Foreskin keratinocyte (primary cell): ENCODE measurements at places on chromosomes 12 and 14. TPM values are rescaled to one million over a fixed set of nuclear protein-coding genes. Genes with fewer than 3 reads are reported as not detected.

- DNase-seq: no peak
These were observed 326.7 kb downstream of the ADGRD1 start for GRCh38 chr12:131280426-131280825.

The IFI27 gene
- 315 and 774 TPM in 2 replicates for total RNA-seq

The NTN4 gene
- 8.9 and 9.5 TPM in 2 replicates for total RNA-seq

The CCDC88C gene
- total RNA-seq: 5.0 and 7.4 TPM in 2 replicates

- DNase-seq: no peak
These were observed 2.6 kb downstream of the GDF11 start for GRCh38 chr12:55745361-55746173.

The ITGB7 gene
- total RNA-seq: 0.14 and 0.32 TPM in 2 replicates

GRCh38 chr12:53995378-53996239 is 4.4 kb upstream of the HOXC9 start:
- DNase-seq: peak; percentile 71

- DNase-seq: peak; percentile 17
These were observed 199.7 kb downstream of the ANO2 start for GRCh38 chr12:5745251-5745888.

The RPGRIP1 gene
- not detected in 2 replicates for total RNA-seq

- DNase-seq: no peak
These were observed 27.6 kb downstream of the TCTN1 start for GRCh38 chr12:110641521-110641920.

The SLC41A2 gene
- 3.9 and 4.2 TPM in 2 replicates for total RNA-seq

DNA sequence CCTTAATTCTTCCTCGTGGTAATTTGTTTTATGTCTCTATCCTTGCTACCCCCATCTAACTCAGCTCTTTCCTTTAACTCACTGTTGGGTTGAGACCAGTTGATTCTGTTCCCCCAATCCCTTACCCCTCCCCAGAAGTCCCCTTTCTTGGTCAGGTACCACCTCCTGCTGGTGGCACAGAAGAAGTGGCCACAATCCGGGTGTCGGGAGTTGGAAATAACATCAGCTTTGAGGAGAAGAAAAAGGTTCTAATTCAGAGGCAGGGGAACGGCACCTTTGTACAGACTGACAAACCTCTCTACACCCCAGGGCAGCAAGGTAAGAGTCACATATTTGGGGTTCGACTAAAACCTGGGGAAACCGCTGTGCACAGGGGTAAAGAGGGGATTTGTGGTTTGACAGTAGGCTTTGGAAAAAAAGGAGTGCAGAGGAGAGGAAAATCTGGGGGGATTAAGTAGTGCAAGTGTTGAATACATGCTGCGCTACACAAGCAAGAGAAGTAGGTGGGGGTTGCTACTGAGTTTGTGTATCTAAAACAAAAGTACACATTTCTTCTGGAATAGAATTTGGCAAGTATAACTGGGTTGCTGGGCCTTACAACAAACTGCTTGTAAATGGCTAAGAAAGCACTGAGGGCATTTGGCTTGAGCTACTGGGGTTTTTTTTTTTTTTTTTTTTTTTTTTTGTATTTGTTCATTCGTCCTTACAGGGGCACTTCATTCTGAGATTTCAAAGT is 1.3 kb downstream of the A2ML1 start:
- no peak for DNase-seq

The BATF gene
- total RNA-seq: not detected in 2 replicates

DNA sequence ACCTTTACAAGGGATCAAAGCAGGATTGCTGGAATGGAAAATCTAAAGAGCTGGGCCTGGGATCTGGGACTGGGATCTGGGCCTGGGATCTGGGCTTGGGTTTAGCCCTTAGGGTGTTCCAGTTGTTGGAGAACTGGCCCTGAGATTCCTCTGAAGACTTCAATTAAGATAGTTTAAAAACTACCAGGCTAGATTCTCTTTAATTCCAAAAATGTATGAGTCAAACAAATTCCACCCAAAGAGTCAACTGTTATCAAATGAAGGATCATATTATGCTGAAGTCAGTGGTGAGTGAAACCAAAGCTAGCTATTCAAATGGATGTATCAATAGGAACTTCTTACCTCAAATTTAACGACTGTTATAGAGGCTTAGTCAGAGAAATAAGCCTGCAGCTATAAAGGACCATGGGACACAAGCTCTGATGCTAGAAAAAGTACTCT is 40.5 kb downstream of the LIMA1 start:
- no peak for DNase-seq

The ADAMTS20 gene
- total RNA-seq: not detected in 2 replicates

The TAS2R50 gene
- total RNA-seq: 0.11 and 0.31 TPM in 2 replicates

The CLEC4C gene
- not detected in 2 replicates for total RNA-seq

- DNase-seq: no peak
These were observed 65.8 kb downstream of the TSPAN11 start for GRCh38 chr12:30992381-30992780.

DNA sequence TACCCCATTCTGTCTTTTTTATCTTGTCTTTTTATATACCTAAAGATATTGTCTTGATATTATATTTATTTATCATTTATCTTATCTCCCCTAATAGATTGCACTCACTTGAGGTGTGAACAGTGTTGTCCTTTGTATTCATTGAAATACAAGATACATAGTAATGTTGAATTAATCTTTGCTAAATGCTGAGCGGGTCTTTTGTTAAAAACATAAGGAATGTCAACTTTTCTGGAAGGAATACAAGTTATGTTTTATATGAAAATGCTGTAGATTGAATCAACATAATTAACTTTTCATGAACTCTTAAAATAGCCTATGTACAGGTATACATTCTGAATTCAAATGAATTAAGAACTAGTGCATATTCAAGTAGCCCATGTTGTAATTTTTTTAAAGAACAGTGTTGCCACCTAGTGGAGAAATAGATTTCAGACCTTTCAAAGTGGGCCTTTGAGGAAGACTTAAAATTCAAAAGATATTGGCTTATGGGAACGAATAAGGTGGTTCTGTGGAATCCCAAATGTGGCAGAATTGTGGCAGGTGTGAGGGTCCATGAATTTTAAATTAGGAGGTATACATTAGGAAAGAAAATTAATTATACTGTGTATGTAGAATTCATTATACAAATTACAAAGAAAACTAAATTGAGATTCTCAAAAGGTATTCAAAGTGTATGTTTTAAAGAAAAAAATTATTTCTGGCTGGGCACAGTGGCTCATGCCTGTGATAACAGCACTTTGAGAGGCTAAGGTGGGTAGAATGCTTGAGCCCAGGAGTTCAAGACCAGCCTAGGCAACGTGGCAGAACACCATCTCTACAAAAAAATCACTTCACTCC is 19.1 kb downstream of the BBOF1 start:
- DNase-seq: no peak

GRCh38 chr14:94307410-94307992 is 14.4 kb upstream of the SERPINA10 start:
- no peak for DNase-seq

The ACAD10 gene
- total RNA-seq: 11.2 and 12.3 TPM in 2 replicates

GRCh38 chr12:103161582-103162362 is 204.3 kb downstream of the ASCL1 start:
- no peak for DNase-seq

DNA sequence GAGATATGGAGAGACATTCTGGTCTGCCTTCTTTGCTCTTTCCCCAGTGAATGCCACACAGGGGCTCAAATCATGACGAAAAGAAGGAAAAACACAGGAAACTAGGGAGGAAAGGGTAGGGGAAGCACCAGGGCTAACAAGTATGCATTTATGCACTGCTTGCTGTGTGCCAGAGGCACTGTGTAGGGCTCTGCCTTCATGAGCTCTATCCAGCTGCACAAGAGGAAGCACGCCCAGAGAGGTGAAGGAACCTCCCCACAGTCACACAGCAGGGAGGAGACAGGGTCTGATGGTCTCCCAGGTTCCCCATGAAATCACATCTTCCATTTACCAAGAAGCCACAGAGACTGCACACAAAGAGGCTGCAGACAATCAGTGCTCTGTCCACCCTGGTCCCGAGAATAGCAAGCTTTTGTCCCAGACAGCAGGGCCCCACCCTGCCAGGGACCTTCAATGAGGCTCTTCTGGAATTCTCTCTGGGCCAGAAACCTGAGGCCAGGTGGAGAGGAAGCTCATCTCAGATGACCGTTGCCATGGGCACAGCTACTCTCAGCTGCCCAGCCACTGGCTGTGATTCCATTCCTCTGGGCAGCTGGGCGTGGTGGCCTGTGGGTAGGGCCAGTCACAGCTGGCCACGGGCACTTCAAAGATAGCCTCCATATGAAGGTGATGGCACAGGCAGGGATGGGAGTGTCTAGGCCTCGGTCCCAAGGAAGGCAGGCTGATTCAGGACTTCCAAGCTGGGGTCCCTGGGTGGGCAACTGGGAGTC is 7.3 kb upstream of the TRPV4 start:
- no peak for DNase-seq

DNA sequence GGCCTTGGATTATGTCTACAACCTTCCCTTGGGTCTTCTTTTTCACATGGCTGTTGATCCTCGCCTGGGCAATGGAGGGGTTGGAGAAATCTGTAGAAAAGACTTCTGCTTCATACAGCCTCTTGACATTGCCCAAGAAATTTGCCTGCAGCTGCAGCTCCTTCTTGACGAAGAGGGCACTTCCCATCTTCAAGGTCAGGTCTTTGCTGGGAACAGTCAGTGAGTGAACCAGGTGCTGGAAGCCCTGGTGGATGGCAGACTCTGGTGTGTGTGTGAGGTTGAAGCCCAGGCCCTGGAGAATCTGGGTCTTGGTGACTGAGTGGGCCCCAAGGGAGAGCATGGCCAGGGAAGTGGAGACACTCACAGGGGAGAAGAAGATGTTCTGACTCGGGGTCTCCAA is 6.7 kb downstream of the SERPINA9 start:
- no peak for DNase-seq

DNA sequence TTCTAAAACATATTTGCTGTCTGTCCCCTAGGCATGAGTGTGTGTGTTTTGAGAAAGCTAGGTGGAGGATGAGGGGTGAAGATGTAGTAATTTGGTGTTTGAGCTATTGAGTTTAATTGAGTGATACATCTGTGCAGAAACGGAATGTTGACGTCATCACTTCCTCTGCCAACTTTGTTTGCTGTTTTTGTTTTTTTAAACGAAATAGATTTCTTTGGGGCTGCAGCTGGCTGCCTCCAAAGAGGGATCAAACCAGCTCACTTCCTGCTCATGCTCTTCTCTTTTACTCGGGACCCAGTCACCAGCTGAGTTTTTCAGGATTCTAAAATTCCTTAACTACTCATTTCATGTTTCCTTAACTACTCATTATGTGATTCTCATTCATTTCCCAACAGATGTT is 19.5 kb upstream of the CRACR2A start:
- DNase-seq: peak; percentile 17

The PLEKHD1 gene
- not detected in 2 replicates for total RNA-seq
